ENCODE measurements at places on chromosomes 7 and 10.

- no peak for DNase-seq
Observed at GRCh38 chr10:48704156-48704555, 19.5 kb downstream of the WDFY4 start.

GRCh38 chr10:98006266-98006665 lies 24.2 kb downstream of the CRTAC1 start:
- no peak for DNase-seq

GRCh38 chr10:83333566-83333965 lies 805.7 kb upstream of the GHITM start:
- no peak for DNase-seq

DNA sequence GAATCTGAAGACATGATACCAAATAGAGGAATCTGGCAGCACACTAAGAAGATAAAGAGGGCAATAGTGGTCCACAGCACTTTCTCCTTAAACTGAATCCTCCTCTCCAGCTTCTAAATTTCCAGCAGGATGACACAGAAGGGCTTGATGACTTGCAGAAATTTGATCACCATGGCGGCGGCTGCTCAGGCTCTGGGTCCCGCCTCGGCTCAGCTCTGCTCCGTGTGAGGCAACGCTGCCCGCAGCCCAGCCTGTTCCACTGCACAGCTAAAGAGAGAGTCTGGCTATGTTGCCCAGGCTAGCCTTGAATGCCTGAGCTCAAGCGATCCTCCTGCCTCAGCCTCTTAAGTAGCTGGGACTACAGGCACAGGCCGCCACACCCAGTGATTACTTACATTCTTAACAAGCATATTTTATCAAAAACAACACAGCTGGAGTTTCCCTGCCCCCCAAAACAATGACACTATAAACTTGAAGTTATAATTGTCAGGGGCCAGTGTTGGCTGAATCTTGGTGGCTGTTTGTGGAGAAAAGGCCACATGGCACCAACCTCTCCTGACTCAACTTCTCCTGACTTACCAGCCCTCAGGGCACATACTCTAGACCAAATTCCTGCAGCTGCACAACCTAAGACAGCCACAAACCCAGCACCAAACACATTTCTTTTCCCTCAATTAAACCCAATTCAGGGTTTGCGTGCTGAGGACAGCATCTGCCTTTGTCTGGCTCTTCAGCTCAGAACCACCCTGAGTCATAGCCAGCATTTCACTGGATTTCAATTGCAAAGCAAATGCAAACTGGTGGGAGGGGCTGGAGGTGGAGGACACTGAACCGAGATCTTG lies 11.6 kb upstream of the TNPO3 start:
- peak; percentile 83 for DNase-seq

GRCh38 chr7:74430961-74431466 lies 22.7 kb upstream of the GTF2IRD1 start:
- DNase-seq = no peak

- no peak for DNase-seq
Observed at GRCh38 chr7:43058271-43059066, 54.0 kb upstream of the HECW1 start.

- no peak for DNase-seq
Observed at GRCh38 chr7:154532771-154533170, 470.2 kb downstream of the PAXIP1 start.

DNA sequence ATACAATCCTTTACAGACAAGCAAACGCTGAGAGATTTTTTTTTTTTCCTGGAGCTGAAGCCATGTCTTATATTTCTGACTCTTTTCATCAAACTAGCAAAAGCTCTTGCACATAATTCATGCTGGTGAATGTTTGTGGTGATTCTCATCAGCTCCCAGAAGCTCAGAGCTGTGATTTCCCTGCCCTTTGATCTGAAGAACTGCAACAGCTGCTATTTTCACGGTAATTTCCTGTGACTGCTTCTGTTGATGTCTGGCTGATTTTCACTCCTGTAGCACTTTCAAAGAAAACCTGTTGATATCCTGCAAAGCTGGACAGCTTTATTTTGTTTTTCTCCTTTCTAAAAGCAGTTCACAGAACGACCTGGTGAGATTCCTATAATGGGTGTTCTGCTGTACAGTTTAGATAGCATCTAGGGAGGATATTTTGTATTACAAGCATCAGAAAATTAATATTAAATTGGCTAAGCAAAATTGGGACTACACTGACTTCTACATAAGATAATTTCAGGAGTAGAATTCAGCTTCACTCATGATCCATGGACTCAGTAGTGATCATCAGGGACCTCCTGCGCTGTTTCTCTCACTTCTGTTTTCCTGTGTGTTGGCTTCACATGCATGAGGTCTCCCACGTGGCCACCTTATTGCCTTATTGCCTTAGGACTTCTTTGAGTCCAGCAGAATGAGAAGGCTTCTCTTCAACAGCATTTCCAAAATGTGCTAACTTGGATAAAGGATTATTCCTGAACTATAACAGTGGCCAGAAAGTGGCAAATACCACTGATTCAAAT lies 1111.6 kb upstream of the SORCS1 start:
- no peak for DNase-seq

- DNase-seq = no peak
Observed at GRCh38 chr7:85125651-85126131, 61.2 kb downstream of the SEMA3D start.

DNA sequence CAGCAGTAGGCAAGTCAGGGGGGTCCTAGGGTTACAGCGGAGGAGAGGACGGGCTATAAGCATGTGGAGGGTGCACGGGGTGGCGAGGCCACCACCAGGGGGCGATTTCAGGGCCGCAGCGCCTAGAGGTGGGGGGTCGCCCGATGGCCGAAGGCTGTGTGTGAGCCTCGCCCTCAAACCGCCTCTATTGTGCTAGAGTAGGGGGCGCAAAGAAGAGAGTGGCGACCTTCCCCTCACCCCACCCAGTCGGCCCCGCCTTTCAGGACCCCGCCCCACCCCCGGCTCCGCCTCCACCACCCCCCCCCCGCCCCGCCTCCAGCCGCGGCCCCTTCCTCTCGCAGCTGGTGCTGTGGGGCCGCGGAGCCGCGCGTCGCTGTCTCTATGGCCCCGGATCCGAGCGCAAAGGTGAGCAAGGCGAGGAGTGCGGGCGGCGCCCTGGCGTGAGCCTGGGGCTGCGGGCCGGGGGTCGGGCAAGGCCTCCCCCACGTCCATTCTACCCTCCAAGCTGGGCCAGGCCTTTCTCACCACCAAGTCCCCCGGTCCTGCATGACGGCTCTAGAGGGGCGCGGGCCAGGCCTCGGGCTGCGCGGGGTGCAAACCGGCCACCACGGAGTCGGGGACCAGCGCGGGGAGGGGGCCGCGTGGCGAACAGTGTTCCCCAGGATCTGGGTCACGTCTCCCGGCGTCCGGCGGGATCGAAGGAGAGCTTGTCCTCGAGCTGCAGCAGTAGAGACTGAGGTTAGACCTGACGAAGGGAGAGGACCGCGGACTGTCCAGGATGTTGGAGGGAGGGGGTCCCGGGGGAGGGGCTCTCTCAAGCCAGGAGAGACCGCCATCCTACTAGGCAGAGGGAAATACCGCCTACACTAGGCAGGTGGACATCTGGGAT lies at the start of gene SEMA4G:
TSS of gene SEMA4G (plus strand) at position 318 of the 889 bp plus-strand sequence. CDS start 3,409 bp downstream, outside the sequence.
- no peak for DNase-seq

DNA sequence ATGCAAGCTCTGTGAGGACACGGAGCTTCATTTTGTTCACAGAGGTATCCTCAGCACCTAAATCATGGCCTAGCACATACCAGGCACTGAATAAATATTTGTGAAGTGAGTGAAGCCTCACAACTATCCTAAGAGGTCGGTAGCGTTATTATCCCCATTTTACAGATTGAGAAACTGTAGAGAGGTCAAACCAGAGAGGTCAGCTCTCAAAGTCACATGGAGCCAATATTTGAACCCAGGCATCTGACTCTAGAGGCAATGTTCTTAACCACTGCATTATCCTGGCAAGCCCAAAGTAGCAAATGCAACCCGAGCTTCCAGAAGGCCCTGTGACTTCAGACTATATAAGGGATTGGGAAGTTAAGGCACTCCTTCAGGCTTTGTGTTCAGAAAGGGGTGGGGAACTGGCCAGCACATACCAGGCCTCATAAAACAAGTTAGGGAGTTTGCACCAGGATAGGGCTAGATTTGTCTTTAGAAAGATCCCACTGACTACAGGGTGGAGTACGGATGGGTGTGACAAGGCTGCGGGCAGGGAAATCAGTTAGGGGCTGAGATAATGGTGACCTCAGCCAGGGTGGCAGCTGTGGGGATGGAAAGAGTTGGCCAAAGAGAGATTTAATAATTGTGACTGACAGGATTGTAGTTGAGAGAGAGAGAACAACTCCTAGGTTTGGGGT lies 101.4 kb downstream of the TBXAS1 start:
- no peak for DNase-seq

DNA sequence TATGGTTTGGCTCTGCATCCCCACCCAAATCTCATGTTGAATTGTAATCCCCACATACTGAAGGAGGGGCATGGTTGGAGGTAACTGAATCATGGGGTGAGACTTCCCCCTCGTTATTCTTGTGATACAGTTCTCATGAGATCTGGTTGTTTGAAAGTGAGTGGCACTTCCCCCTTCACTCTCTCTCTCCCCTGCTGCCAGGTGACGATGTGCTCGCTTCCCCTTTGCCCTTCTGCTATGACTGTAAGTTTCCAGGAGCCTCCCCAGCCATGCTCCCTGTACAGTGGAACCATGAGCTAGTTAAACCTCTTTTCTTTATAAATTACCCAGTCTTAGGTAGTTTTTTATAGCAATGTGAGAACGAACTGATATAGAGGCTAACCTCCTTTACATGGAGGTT lies 16.6 kb downstream of the PLPP4 start:
- no peak for DNase-seq

DNA sequence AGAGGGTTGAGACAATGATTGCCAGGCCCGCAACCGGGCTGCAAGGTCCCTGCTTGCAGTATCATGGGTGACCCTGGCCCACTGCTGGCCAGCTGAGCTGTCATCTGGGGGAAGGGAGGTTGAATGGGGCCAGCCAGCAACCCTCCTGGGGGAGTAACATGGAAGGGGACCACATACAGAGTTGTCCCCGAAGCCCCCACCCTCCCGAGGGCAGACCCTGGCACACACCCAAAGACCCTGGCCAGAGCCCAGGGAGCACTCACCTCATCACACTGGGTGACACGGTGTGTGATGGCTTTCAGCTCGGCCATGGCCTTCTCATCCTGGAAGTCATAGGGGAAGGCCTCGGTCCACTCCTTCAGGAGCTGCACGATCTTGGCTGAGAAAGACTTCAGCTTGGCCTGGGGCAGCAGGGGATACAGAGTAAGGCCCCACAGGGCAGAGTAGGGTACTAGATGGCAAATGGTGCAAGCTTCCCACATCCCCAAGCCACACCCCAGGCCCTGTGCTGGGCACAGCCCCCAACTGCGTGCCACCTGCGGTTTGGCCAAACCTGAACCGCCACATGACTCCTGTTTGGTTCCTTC lies 63.4 kb downstream of the CSGALNACT2 start:
- no peak for DNase-seq

- DNase-seq = no peak
Observed at GRCh38 chr7:155566011-155566836, 19.9 kb upstream of the CNPY1 start.

DNA sequence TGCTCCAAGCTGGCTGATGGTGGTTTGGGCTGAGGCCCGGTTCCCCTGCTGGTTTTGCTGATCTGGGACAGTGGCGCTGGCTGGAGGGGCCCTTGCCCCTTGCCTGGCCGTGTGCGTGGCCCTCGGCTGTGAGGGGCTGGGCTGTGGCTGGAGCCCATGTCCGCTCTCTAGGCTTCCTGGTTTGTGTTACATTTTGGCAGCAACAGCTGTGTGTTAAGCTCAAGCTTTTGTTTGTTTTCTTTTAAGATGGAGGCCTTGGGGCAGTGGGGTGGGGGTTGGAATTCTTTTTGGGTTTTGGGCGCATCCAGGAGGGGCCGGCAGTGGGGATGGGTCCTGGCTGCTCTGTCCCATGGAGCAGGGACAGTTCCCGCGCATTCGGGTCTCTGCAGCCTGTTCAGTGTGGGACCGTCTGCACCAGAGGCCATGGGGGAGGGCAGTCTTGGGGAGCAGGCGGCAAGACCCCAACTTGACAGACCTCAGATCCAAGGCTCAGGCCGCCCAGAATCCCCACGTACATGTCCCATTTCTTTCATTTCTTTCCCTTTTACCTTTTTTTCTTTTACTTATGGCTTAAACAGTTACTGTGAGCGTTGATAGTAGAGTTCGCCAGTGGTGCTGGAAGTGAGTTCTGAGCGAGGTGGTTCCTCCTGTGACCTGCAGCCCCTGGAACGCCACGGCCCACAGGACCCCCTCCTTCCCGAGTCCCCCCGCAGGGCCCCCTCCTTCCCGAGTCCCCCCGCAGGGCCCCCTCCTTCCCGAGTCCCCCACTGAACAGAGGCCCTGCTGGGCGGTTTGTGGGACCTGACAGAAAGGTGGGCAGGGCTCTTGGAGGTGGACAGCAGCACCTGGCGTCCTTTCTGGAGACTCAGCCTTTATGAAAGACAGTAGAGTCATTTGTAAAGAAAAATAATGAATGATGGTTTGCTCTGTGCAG lies 75.3 kb downstream of the INPP5A start:
- no peak for DNase-seq

- peak; percentile 41 for DNase-seq
Observed at GRCh38 chr7:16846601-16847165, 35.1 kb downstream of the AGR3 start.

GRCh38 chr7:133837224-133837623 lies 289.9 kb upstream of the LRGUK start:
- no peak for DNase-seq

- DNase-seq = peak; percentile 3
Observed at GRCh38 chr7:67625257-67625737, 628.7 kb downstream of the TYW1 start.

GRCh38 chr10:5561704-5562645 lies 37.2 kb downstream of the CALML3 start:
- DNase-seq = no peak

- DNase-seq = no peak
Observed at GRCh38 chr7:4468320-4469102, 213.6 kb upstream of the FOXK1 start.

- DNase-seq = no peak
Observed at GRCh38 chr7:34237493-34237849, 332.1 kb downstream of the BMPER start.

GRCh38 chr10:1706711-1707110 lies 30.6 kb downstream of the ADARB2 start:
- no peak for DNase-seq

GRCh38 chr7:67525588-67525987 lies 529.0 kb downstream of the TYW1 start:
- no peak for DNase-seq

- DNase-seq = no peak
Observed at GRCh38 chr10:49109669-49110340, 5.5 kb downstream of the VSTM4 start.

DNA sequence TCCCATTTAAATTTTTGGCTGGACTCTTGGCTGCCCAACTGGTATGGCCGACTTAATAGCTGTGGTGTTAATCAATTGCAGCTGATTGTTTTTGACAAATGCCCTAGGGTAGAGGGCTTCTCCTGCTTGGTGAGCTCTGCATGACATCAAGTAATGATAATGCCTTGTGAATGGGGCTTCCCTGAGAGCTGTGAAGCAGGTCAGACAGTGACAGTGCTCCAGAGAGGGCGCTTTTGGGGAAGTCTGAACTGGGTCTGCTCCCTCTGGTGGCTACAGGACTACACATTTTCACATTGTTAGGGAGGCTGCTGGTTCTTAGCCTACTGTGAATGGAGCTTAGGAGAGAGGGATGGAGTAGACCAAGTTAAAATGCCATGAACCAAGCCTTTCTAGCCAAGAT lies 98.8 kb downstream of the SDK1 start:
- peak; percentile 25 for DNase-seq

- DNase-seq = no peak
Observed at GRCh38 chr10:126430512-126430911, 42.2 kb upstream of the ADAM12 start.

Measured in amniotic epithelial cell (primary cell).